ENCODE measurements at places on chromosomes 7 and 10.
A peak's percentile ranks its signal among the peaks of the same experiment; 100 is the strongest.

DNA sequence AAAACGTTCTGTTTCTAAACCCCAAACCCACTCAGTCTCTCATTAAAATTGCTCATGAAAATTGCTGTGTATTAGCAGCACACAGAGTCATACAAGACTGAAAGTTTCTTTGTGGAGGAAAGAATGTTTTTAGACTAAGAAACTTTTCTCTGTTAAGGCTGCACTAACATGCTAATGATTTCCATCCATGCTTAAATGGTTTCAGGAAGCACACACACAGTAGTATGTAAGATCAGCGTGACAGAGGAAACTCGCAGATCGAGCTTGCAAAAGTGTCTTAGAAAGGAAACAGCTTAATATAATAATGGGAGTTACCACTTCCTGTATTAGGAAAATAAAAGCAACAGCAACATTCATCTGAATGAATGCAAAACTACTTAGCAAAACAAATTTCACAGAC is 112.7 kb downstream of the ICA1 start:
- H3K36me3 ChIP-seq, result no peaks in the 10 kb centered on the region
- H3K27ac ChIP-seq, result peak overlapping the region; percentile 53
- H3K4me3 ChIP-seq, result peak overlapping the region; percentile 35
- H3K4me1 ChIP-seq, result peaks cover 28% of the 10 kb centered on the region
- no peaks in the 10 kb centered on the region for H3K27me3 ChIP-seq

DNA sequence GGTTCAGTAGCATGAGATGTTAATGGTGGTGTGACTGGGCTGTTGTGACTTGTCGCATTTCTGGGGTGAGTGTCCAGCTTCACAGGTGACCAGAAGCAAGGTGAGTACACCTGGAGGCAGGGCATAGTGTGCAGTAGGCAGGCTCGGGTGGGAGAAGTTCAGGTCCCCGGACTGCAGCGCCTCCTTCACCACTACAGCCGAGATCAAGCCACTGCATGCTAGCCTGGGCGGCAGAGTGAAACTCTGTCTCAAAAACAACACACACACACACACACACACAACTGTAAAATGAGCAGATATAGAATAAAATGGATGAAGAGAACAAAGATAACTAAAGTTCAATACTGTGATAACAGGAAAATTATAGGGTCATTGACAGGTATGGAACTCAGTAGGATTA is 11.1 kb upstream of the PARD3 start:
- no peak overlapping the region for H3K4me3 ChIP-seq
- peaks cover 9% of the 10 kb centered on the region for H3K27me3 ChIP-seq
- no peaks in the 10 kb centered on the region for H3K36me3 ChIP-seq
- no peak for DNase-seq

- DNase-seq, result no peak
- no peaks in the 10 kb centered on the region for H3K27me3 ChIP-seq
- no peak overlapping the region for H3K4me3 ChIP-seq
- no peak overlapping the region for H3K27ac ChIP-seq
- no peaks in the 10 kb centered on the region for H3K4me1 ChIP-seq
Measured at GRCh38 chr7:31764462-31764861, 77.4 kb downstream of the PPP1R17 start.

DNA sequence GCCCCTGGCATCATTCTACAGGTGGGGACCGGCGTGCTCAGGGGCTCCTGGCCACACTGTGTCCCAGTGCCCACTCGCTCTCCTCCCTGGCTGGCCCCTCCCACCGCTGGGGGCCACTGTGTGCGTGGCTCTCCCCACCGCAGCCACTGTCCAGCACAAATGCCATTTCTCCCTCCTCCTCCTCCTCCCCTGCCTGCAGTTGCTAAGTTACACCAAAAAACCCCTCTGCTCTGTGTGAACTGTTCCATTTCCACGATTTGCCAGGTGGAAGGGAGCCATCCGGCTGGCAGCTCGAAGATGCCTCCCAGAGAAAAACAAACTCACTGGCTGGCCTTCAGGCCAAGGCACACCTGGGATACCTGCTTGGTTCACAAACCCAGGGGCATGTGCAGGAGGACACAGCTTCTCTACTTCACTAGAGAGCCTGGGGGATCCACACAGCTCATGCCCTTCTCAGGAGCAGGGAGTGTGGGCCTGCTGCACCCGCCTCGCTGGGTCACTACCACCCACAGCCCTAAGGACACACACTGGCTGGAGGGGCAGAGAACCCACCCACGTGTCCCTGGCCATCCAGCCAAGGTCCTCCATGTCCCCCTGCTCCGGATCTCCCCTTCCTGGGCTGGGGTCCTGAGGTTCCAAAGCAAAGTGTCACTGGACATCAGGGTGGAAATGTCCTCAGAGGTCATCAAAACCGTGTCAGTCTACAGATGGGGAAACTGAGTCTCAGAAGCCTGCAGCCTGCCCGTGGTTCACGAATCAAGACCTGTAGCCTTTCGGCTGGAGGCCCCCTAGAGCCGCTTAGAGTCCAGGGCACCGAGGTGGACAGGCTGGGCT is 1.7 kb downstream of the RASGEF1A start:
- peaks cover 8% of the 10 kb centered on the region for H3K4me1 ChIP-seq
- peaks cover 43% of the 10 kb centered on the region for H3K27me3 ChIP-seq
- DNase-seq, result no peak
- H3K36me3 ChIP-seq, result no peaks in the 10 kb centered on the region
- no peak overlapping the region for H3K4me3 ChIP-seq

DNA sequence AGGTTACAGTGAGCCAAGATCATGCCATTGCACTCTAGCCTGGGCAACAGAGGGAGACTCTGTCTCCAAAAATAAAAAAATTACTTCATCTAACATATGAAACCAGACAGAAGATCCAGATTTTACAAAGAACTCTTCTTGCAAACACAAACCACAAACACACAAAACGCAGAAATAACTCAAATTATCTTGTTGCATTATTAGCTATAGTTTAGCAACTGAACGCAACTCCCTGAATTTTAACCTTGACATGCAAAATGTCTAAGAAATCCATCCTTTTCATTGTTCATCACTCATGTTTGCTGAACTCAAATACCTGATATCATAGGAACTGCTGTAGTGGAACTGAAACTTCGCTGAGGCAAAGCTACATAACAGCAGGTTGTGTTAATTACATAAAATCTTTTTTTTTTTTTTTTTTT is 64.1 kb downstream of the MICU1 start:
- peaks cover 34% of the 10 kb centered on the region for H3K4me1 ChIP-seq
- H3K4me3 ChIP-seq, result peak overlapping the region; percentile 24
- DNase-seq, result no peak
- H3K27ac ChIP-seq, result peak overlapping the region; percentile 80

GRCh38 chr10:116311706-116312490 is 12.3 kb upstream of the CCDC172 start:
- no peaks in the 10 kb centered on the region for H3K36me3 ChIP-seq
- H3K4me3 ChIP-seq, result no peak overlapping the region
- no peak overlapping the region for H3K27ac ChIP-seq
- no peaks in the 10 kb centered on the region for H3K27me3 ChIP-seq
- H3K4me1 ChIP-seq, result peaks cover 2% of the 10 kb centered on the region

DNA sequence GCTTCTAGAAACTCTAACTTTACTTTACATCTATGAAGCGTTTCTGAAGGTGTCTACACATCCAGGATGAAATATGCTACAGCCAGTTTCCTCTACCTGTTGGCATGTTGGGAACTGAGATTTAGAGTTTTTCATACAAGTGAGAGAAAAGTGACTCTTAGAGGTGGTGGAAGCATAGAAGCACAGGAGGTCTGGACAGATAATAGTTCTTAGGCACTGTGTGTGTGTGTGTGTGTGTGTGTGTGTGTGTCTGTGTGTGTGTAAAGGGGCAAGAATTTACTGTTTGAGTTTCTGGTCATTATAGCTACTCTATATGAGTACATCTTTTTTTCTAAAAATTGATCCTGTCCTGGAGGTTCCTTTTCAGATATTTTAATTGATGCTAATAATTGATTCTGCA is 110.7 kb upstream of the MTPN start:
- H3K27me3 ChIP-seq, result no peaks in the 10 kb centered on the region
- peaks cover 1% of the 10 kb centered on the region for H3K36me3 ChIP-seq
- no peaks in the 10 kb centered on the region for H3K4me1 ChIP-seq
- no peak overlapping the region for H3K27ac ChIP-seq
- H3K4me3 ChIP-seq, result no peak overlapping the region

- H3K27me3 ChIP-seq, result no peaks in the 10 kb centered on the region
- H3K4me1 ChIP-seq, result peaks cover 49% of the 10 kb centered on the region
- DNase-seq, result no peak
- H3K27ac ChIP-seq, result peak overlapping the region; percentile 87
Measured at GRCh38 chr10:60352105-60352504, 37.6 kb downstream of the ANK3 start.

- no peaks in the 10 kb centered on the region for H3K4me1 ChIP-seq
- H3K36me3 ChIP-seq, result no peaks in the 10 kb centered on the region
- no peak for DNase-seq
- H3K27me3 ChIP-seq, result no peaks in the 10 kb centered on the region
Measured at GRCh38 chr10:24307696-24308485, 99.0 kb downstream of the KIAA1217 start.

GRCh38 chr10:63437116-63437949 is 28.4 kb downstream of the JMJD1C start:
- DNase-seq, result no peak
- H3K27ac ChIP-seq, result no peak overlapping the region
- peaks cover 16% of the 10 kb centered on the region for H3K4me1 ChIP-seq
- H3K27me3 ChIP-seq, result no peaks in the 10 kb centered on the region
- no peak overlapping the region for H3K4me3 ChIP-seq
- no peaks in the 10 kb centered on the region for H3K36me3 ChIP-seq

DNA sequence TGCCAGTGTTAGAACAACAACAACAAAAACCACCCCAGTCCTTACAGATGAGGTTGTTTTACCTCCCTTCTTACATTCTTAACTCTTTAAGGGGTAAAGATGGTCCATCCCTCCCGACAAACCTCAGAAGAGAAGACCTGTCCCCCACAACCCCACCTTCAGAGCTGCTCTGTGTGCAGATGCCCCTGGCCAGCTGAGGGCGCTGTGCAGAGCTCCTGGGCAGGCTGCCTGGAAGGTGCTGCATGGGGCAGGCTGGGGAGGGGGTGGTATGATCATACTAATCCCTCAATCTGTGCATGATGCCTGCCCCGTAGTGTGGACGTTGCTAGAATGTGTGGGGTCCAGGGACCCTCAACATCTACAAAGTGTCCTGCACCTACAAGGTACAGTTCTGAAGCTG is 387.1 kb downstream of the INHBA start:
- no peaks in the 10 kb centered on the region for H3K4me1 ChIP-seq
- no peaks in the 10 kb centered on the region for H3K36me3 ChIP-seq
- H3K4me3 ChIP-seq, result no peak overlapping the region
- no peak for DNase-seq
- no peak overlapping the region for H3K27ac ChIP-seq
- H3K27me3 ChIP-seq, result no peaks in the 10 kb centered on the region

DNA sequence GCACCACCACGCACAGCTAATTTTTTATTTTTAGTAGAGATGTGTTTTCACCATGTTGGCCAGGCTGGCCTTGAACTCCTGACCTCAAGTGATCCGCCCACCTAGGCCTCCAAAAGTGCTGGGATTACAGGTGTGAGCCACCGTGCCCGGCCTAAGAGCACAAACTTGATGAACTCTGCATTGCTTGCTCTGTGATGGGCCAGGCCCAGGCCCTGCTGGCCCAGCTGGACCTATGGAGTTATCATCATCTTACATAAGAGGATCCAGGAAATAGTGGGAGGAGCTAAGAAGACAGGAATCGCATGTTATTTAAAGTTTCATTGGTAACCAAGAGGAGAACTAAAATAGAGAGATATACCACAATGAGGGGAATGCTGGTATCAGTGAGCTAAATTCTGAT is 86.9 kb downstream of the DAGLB start:
- H3K36me3 ChIP-seq, result no peaks in the 10 kb centered on the region
- H3K4me3 ChIP-seq, result no peak overlapping the region
- H3K27me3 ChIP-seq, result no peaks in the 10 kb centered on the region
- DNase-seq, result no peak
- H3K27ac ChIP-seq, result no peak overlapping the region
- peaks cover 3% of the 10 kb centered on the region for H3K4me1 ChIP-seq

DNA sequence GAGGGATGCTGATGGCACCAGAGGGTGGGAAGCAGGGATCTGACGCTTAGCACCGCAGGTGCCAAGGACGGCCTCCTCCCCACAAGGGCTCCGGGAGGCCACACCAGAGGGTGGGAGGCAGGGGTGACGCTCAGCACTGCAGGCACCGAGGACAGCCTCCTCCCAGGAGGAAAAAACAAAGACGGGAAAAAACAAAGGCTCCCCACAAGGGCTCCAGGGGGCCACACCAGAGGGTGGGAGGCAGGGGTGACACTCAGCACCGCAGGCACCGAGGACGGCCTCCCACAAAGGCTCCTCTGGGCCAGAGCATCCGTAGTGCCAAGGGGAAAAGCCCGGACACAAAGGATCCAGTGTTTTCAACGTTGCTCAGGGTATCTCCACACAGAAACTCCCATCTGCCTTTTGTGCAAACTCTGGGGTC is 25.6 kb downstream of the DIP2C start:
- no peak for DNase-seq
- H3K27me3 ChIP-seq, result peaks cover 7% of the 10 kb centered on the region
- no peaks in the 10 kb centered on the region for H3K36me3 ChIP-seq
- H3K4me1 ChIP-seq, result no peaks in the 10 kb centered on the region

GRCh38 chr7:113289140-113289740 is 170.9 kb upstream of the SMIM30 start:
- no peak overlapping the region for H3K4me3 ChIP-seq
- no peaks in the 10 kb centered on the region for H3K36me3 ChIP-seq
- H3K4me1 ChIP-seq, result no peaks in the 10 kb centered on the region
- H3K27ac ChIP-seq, result no peak overlapping the region
- no peak for DNase-seq

- H3K27ac ChIP-seq, result no peak overlapping the region
- H3K4me3 ChIP-seq, result no peak overlapping the region
- no peaks in the 10 kb centered on the region for H3K36me3 ChIP-seq
- DNase-seq, result no peak
Measured at GRCh38 chr7:37741776-37742175, 58.2 kb downstream of the GPR141 start.

- H3K36me3 ChIP-seq, result no peaks in the 10 kb centered on the region
- H3K27ac ChIP-seq, result no peak overlapping the region
- H3K27me3 ChIP-seq, result no peaks in the 10 kb centered on the region
- H3K4me1 ChIP-seq, result no peaks in the 10 kb centered on the region
- DNase-seq, result no peak
Measured at GRCh38 chr7:134593530-134594392, 44.9 kb downstream of the AKR1B15 start.

DNA sequence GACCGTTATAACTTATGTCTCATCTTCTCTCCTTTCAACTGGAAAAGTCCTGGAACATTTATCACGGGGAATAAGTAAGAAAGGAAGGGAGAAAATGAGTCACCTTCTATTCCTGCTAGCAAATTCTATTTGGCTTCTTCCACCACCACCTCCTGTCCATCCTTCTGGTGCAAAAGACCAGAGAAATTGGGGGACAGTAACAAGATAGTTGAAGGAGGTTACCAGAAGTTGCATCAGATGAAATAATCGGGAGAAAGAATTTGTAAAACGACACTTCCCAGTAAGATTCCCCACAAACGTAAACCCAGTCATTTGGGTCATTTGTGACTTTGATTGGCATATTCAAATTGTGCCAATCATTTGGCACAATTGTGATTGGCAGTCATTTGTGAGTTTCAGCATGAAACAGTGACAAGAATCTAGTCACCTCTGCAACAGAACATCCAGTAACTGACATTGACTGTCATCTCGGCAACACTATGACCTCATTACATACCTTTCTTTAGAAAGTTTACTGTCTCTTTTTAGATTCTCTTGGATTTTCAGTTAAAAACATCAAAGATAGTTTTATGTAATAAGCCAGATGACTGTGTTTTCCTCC is 51.3 kb upstream of the PIK3CG start:
- no peaks in the 10 kb centered on the region for H3K27me3 ChIP-seq
- H3K27ac ChIP-seq, result no peak overlapping the region
- peaks cover 18% of the 10 kb centered on the region for H3K4me1 ChIP-seq
- no peak for DNase-seq
- H3K4me3 ChIP-seq, result no peak overlapping the region
- no peaks in the 10 kb centered on the region for H3K36me3 ChIP-seq

Data from activated B cell treated with CpG ODN at 0.5 μM for 24 hours (primary cell).